ENCODE measurements at places on chromosomes 4 and X.

DNA sequence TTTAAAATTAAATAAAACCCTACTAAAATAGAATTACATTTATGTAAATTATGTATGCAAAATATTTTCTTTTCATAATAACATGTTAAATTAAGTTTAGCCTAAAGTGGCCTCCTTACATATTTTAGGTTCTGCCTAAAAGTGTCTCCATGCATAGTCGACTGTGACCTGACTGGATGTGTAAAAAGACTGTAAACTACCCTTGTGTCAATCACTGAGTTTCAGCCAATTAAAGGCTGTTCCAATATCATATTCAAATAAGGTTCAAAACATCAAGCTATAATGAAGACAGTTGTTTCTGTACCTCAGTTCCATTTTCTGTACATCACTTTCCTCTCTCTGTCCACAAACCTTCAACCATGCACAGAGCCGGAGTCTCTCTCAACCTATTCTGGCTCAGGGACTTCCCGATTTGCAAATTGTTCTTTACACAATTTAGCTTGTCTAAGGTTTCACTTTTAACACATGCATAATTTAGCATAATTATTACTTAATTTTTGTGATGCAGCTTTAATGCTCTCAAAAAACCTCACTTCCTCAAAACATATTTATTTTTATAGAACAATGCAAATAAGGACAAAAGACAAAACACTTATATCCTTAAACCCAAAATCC lies 60.1 kb downstream of the SH3RF1 start:
- DNase-seq = peak; percentile 68

- DNase-seq = no peak
Measured at GRCh38 chr4:97950836-97951235, 192.4 kb downstream of the STPG2 start.

DNA sequence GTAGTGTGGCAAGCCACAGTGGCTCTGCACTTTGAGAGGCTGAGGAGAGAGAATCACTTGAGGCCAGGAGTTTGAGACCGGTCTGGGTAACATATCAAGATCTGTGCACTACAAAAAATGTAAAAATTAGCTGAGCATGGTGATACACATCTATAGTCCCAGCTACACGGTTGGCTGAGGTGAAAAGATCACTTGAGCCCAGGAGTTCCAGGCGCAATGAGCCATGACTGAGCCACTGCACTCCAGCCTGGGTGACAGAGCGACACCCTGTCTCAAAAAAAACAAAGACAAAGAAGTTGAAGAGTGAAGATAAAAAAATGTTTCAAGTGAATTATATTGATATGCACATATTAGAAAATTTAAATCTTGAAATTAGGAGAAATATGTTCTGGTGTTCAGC lies 46.3 kb downstream of the SULT1B1 start:
- DNase-seq = no peak

GRCh38 chr4:168528131-168528949 lies 31.5 kb downstream of the PALLD start:
- no peak for DNase-seq

GRCh38 chr4:24967346-24967745 lies 54.5 kb upstream of the CCDC149 start:
- no peak for DNase-seq
